ENCODE measurements at places on chromosomes 4 and X. TPM values are rescaled to one million over a fixed set of nuclear protein-coding genes. Genes with fewer than 3 reads are reported as not detected.

GRCh38 chr4:98341309-98341708, 80.1 kb downstream of the RAP1GDS1 start:
- no peaks in the 10 kb centered on the region for H3K4me1 ChIP-seq
- H3K4me3 ChIP-seq, result no peak overlapping the region
- ATAC-seq, result no peak
- H3K27me3 ChIP-seq, result no peaks in the 10 kb centered on the region
- no peak overlapping the region for H3K27ac ChIP-seq
- peaks cover 18% of the 10 kb centered on the region for H3K36me3 ChIP-seq

DNA sequence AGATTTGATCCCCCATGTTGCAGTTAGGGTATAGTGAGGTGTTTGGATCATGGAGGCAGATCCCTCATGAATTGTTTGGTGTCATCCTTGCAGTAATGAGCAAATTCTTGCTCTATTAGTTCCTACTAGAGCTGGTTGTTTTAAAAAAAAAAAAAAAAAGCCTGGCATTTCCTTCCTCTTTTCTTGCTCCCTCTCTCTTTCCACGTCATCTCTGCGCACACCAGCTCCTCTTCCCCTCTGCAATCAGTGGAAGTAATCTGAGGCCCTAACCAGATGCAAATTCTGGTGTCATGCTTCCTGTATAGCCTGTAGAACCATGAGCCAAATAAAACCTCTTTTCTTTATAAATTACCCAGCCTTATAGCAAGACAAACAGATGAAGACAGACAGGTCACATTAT, 24.5 kb downstream of the WDR17 start:
- no peak overlapping the region for H3K4me3 ChIP-seq
- no peaks in the 10 kb centered on the region for H3K4me1 ChIP-seq
- H3K27ac ChIP-seq, result no peak overlapping the region
- no peaks in the 10 kb centered on the region for H3K27me3 ChIP-seq

Gene SSX4B
- total RNA-seq, result not detected

Gene DMP1
- total RNA-seq, result not detected
